ENCODE measurements at places on chromosomes 3 and 15.
A peak's percentile ranks its signal among the peaks of the same experiment; 100 is the strongest.

- H3K27ac ChIP-seq = no peak overlapping the region
- no peaks in the 10 kb centered on the region for H3K36me3 ChIP-seq
- DNase-seq = no peak
- no peaks in the 10 kb centered on the region for H3K27me3 ChIP-seq
- H3K4me3 ChIP-seq = no peak overlapping the region
- peaks cover 2% of the 10 kb centered on the region for H3K4me1 ChIP-seq
Measured at GRCh38 chr3:148615382-148615781, 82.3 kb upstream of the AGTR1 start.

DNA sequence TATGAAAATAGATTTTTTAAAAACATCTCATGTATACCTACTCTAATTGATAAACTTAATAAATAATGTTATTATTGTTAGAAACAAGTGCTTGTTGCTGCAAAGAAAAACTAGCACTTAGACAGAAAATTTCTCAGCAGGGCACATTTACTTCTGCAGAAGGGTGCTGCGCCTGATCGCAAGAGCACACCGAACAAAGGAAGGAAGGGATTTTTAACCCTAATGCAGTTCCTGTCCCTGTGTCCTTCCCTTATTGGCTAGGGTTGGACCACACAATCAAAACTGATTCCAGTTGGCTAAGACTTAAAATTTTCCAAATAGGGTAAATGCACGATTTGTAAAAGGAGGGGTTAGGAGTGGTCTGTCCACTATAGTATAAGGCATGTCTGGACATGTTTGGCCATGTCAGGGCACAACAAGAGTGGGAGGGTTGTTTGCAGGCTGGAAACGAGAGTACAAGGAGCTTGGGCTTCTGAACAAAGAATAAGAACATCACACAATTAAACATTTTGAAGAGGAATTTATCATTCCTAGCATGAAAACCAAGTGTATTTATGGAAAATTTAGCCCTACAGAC lies 4.7 kb downstream of the DTWD1 start:
- H3K27ac ChIP-seq = no peak overlapping the region
- peak; percentile 35 for DNase-seq
- H3K27me3 ChIP-seq = no peaks in the 10 kb centered on the region
- H3K4me1 ChIP-seq = no peaks in the 10 kb centered on the region

DNA sequence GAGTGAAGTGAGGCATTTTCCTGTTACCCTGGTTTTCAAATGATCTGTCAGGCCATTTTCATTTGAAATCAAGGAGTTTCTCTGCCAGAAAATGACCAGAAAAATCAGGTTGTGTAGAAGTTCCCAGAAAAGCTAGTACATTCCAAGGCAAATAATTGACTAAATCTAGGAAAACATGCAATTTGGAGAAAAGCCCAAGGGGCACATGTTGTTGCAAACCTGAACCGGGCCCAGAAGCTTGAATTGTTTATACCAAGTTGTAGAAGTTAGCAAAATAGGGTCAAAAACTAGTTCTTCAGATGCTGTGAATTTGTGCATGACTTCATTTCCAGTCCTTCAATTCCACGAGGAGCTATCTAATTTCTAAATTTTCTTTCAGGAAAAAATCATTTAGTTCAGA lies 31.0 kb downstream of the TRIM42 start:
- no peak overlapping the region for H3K4me3 ChIP-seq
- H3K27ac ChIP-seq = no peak overlapping the region
- H3K4me1 ChIP-seq = no peaks in the 10 kb centered on the region
- no peaks in the 10 kb centered on the region for H3K36me3 ChIP-seq
- no peak for DNase-seq
- H3K27me3 ChIP-seq = no peaks in the 10 kb centered on the region

GRCh38 chr15:58165661-58166060 lies 27.5 kb downstream of the AQP9 start:
- H3K27me3 ChIP-seq = no peaks in the 10 kb centered on the region
- DNase-seq = no peak
- H3K4me1 ChIP-seq = no peaks in the 10 kb centered on the region
- H3K27ac ChIP-seq = no peak overlapping the region

DNA sequence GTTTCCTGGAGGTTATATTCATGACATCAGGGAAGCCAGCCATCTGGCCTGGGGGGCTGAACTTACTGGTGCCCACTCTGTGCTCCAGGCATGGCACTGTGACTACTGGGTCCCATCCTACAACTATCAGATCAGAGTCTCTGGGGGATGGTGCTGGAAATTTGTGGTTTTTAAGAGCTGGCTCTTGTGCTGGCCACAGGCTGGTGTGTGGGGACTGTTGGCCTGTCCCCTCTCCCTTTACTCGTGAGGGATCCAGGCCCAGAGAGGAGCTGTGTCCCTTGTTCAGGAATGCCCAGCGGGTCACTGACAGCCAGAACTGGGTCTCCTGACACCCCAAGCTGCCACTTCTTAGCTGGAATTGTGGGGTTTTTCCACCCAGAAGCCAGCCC lies 44.5 kb upstream of the SEC22A start:
- H3K4me1 ChIP-seq = no peaks in the 10 kb centered on the region
- no peak overlapping the region for H3K4me3 ChIP-seq
- H3K36me3 ChIP-seq = no peaks in the 10 kb centered on the region
- H3K27me3 ChIP-seq = no peaks in the 10 kb centered on the region
- no peak overlapping the region for H3K27ac ChIP-seq
- DNase-seq = peak; percentile 12

GRCh38 chr3:125059488-125060245 lies 3.9 kb upstream of the HEG1 start:
- no peak overlapping the region for H3K27ac ChIP-seq
- H3K36me3 ChIP-seq = no peaks in the 10 kb centered on the region
- DNase-seq = no peak

DNA sequence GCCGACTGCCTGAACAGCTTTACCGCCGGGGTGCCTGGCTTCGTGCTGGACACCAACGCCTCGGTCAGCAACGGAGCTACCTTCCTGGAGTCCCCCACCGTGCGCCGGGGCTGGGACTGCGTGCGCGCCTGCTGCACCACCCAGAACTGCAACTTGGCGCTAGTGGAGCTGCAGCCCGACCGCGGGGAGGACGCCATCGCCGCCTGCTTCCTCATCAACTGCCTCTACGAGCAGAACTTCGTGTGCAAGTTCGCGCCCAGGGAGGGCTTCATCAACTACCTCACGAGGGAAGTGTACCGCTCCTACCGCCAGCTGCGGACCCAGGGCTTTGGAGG lies 815 bp downstream of the SPINT1 start:
- peaks cover 30% of the 10 kb centered on the region for H3K36me3 ChIP-seq
- H3K4me3 ChIP-seq = peak overlapping the region; percentile 94
- no peaks in the 10 kb centered on the region for H3K27me3 ChIP-seq
- peaks cover 17% of the 10 kb centered on the region for H3K4me1 ChIP-seq
